ENCODE measurements at places on chromosomes 11 and 22. TPM values are rescaled to one million over a fixed set of nuclear protein-coding genes. Genes with fewer than 3 reads are reported as not detected.

The TNNI2 gene
- 0.50 TPM for total RNA-seq

The ISX gene
- not detected for total RNA-seq

The KRTAP5-2 gene
- total RNA-seq: not detected

The GLB1L3 gene
- 3.8 TPM for total RNA-seq

The PRDX5 gene
- total RNA-seq: 102 TPM

Measured in activated CD8-positive, alpha-beta T cell treated with anti-CD3 and anti-CD28 coated beads, Interleukin-2, amount 10 ng/mL, durations not matched to agents 7 days and 5 days (primary cell).